ENCODE measurements at places on chromosomes 1 and 21. TPM values are rescaled to one million over a fixed set of nuclear protein-coding genes. Genes with fewer than 3 reads are reported as not detected.

SPRR4 gene
- total RNA-seq, result not detected

GRCh38 chr21:37711286-37711829 is 204.9 kb downstream of the KCNJ6 start:
- H3K4me1 ChIP-seq, result no peaks in the 10 kb centered on the region
- H3K27ac ChIP-seq, result peak overlapping the region; percentile 50
- no peaks in the 10 kb centered on the region for H3K27me3 ChIP-seq
- no peak for DNase-seq

CDCA8 gene
- total RNA-seq, result 0.50 TPM

DNA sequence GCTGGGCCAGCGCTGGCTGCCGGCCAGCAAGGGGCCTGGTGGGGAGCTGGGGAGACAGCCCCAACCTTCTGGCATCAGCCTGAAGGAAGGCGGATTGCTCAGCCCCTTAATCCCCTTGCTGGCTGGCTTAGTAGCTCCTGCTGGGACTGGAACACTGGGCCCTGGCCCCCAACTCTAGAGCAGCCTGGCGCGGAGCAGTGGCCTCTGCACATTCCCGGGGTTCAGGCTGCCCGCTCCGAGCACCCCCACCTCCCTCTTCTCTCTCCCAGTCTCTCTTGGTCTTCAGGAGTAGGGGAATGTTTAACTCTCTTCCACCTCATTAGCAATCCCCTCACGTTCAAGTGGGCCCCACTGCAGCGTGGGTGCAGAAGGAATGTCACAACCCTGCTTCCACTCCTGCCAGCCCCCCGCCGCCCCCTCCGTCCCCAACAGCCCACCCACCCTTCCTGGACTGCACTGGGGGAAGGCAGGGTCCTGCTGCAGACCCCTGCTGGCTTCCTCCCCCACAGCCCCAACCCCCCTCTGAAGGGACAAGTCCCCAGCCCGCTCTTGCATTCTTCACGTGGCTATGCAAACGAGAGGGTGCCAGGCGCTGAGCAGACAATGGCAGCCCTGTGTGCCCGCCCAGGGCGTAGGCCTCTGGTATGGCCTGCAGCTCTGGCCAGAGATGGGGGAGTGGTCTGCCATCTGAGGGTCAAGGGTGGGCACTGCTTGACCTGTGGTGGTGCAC is 980 bp upstream of the CLDN19 start:
- H3K27me3 ChIP-seq, result no peaks in the 10 kb centered on the region
- peaks cover 4% of the 10 kb centered on the region for H3K36me3 ChIP-seq
- H3K4me3 ChIP-seq, result no peak overlapping the region
- H3K4me1 ChIP-seq, result no peaks in the 10 kb centered on the region
- DNase-seq, result no peak

SPRR1B gene
- not detected for total RNA-seq

GRCh38 chr1:58622571-58622970 is 45.5 kb upstream of the TACSTD2 start:
- H3K4me1 ChIP-seq, result peaks cover 15% of the 10 kb centered on the region
- H3K27ac ChIP-seq, result no peak overlapping the region
- DNase-seq, result no peak
- H3K4me3 ChIP-seq, result no peak overlapping the region
- H3K27me3 ChIP-seq, result no peaks in the 10 kb centered on the region

DNA sequence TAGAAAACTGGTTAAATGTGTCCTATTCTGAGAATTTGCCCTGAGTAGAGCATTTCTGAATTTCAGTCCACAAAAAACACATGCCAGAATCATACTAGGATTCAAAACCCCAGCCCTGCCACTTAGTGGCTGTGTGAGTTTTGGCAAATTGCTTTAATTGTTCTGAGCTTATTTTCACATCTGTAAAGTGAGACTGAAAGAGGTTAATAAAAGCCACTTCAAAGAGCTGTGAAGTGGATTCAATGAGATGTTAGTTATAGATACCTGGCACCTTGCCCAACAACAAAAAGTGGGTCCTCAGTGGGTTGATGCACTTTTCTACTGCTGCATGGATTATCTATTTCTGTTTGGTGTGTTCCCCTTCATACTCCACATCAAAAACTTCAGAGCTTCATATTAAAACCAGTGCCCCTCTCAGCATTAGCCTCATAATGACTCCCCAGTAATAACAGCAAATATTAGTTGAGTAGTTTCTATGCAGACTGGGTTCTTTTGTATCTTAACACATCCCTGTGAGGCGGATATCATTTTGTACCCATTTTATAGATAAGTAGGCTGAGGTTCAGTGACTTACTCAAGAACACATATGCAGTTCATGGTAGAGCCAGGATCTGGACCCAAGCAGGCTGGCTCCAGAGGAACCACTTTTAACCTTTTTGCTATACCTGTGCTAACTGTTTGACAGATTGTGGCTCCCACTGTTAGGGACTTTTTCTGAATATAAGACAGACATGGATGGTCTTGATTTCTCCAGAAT is 14.2 kb upstream of the ADORA3 start:
- DNase-seq, result no peak
- H3K27ac ChIP-seq, result no peak overlapping the region
- H3K36me3 ChIP-seq, result no peaks in the 10 kb centered on the region
- no peak overlapping the region for H3K4me3 ChIP-seq

FGR gene
- 3.3 TPM for total RNA-seq

EFNA1 gene
- total RNA-seq, result 39.2 TPM

NPHS2 gene
- total RNA-seq, result not detected

ATF6 gene
- total RNA-seq, result 14.9 TPM

DNA sequence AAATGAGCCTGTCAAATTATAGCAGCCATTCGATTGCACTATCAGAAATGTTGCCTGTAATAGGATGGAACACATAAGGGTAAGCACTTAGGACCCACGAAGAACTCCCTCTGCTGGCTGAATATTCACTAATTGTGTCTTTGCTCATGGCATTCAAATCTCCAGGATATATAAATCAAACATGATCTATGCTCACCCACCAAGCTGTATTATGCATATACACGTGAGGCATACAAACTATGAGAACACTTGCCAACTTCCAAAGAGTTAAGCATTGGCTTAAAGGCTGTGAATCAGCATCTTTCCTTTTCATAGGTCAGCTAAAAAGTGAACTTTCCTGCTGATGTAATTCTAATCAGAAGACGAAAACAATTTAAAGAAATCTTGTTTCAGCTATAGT is 34.5 kb downstream of the TMPRSS15 start:
- no peak for DNase-seq
- H3K4me3 ChIP-seq, result no peak overlapping the region
- no peaks in the 10 kb centered on the region for H3K27me3 ChIP-seq
- H3K27ac ChIP-seq, result no peak overlapping the region
- H3K4me1 ChIP-seq, result no peaks in the 10 kb centered on the region

- H3K27me3 ChIP-seq, result no peaks in the 10 kb centered on the region
- no peak overlapping the region for H3K4me3 ChIP-seq
- no peaks in the 10 kb centered on the region for H3K36me3 ChIP-seq
- no peak overlapping the region for H3K27ac ChIP-seq
- H3K4me1 ChIP-seq, result no peaks in the 10 kb centered on the region
- DNase-seq, result no peak
Observed at GRCh38 chr1:244941121-244941520, 76.8 kb upstream of the HNRNPU start.

DNA sequence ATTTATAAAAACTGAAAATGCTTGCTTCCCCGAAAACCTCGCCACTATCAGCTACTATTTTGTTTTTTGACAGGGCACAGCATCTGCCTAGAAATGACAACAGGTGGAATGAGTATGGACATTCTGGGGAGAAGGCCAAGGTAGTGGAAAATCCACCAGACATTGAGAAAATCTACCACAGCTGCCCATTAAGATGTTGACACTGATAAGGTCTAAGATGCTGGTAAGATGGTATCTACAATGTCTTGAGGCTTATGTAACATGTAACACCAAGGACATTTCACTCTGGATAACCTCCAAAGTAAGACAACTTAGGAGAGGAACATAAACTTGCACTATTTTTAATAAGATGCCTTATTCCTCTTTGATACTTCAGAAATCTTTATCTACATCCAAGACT is 374.2 kb downstream of the PTBP2 start:
- DNase-seq, result no peak
- no peaks in the 10 kb centered on the region for H3K36me3 ChIP-seq
- no peak overlapping the region for H3K27ac ChIP-seq
- no peaks in the 10 kb centered on the region for H3K27me3 ChIP-seq

PRRX1 gene
- total RNA-seq, result 104 TPM

- H3K36me3 ChIP-seq, result no peaks in the 10 kb centered on the region
- peak overlapping the region; percentile 5 for H3K4me3 ChIP-seq
- peaks cover 92% of the 10 kb centered on the region for H3K4me1 ChIP-seq
- H3K27ac ChIP-seq, result peak overlapping the region; percentile 99
- no peaks in the 10 kb centered on the region for H3K27me3 ChIP-seq
Observed at GRCh38 chr1:234722904-234723720, 113.1 kb upstream of the IRF2BP2 start.

DNA sequence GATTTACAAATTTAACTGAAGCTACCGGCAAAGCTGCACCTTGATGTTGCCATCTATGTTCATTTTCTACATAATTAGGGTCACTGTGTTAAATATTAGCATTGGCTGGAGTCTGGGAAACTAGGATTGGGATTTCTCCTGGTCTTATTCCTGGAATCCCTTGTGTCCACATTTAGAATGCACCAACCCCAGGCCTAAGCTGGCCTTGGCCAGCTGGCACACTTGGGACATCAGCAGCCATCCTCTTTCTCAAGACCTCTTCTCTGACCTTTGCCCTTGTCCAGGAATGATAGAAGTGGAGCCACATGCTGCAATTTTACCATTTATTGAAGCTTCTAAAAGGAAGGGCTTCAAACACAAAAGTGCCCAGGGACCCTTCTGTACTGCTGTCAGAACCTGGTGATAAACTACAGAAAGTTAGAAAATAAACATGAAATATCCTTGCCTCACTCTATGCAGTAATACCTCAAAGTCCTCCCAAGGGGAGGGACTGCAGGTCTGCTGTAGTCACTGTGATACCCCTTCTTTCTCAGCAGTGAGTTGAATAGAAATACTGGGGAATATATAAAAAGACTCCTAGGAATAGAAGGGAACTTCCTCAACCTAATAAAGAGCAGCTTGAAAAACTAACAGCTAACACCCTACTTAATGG is 13.7 kb upstream of the PIGC start:
- no peaks in the 10 kb centered on the region for H3K36me3 ChIP-seq
- H3K4me1 ChIP-seq, result no peaks in the 10 kb centered on the region
- no peak overlapping the region for H3K27ac ChIP-seq
- no peak for DNase-seq

DNA sequence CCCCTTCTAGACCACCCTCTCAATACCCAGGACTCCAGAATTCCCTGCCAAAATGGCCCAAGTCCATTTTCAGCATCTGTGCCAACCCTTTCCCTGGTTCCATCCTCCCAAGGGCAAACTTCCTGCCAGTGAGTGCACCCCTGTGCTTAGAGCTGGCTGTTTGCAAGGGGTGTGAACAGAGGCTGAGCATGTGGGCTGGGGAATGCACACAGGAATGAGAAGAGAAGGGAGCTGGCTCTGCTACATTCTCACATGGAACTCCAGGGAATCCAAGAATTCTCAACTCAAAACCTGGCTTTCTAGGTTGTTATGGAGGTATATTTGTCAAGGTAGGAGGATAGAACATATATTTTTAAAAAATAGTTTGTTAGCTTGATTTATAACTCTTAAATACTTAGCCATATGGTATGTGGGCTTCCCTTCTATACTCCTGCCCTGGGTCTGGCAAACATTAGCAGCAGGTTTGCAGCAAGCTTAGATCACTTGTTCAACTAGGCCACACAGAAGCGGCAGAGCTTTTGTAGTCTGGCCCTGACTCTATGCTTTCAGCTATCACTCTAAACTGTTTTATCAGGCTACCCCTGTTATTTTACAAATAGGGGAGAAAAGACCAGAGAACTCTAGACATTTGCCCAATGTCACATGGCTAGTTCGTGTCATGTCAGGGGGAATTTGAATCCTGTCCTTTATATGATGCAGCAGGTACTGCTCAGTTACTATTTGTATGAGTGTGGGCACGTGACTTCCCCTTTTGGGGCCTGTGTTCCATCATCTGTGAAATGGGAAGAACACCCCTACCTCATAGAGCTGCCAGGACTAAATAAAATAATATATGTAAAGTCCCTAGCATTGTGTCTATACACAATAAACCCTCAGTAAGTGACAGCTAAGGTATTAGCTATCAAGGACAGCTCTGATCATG is 8.1 kb upstream of the STMN1 start:
- H3K4me1 ChIP-seq, result no peaks in the 10 kb centered on the region
- H3K27me3 ChIP-seq, result no peaks in the 10 kb centered on the region
- no peak overlapping the region for H3K4me3 ChIP-seq
- DNase-seq, result peak; percentile 52
- H3K36me3 ChIP-seq, result no peaks in the 10 kb centered on the region

- peak overlapping the region; percentile 87 for H3K27ac ChIP-seq
- H3K27me3 ChIP-seq, result no peaks in the 10 kb centered on the region
- peak; percentile 87 for DNase-seq
Observed at GRCh38 chr1:54577612-54578011, 29.6 kb downstream of the ACOT11 start.

GPR161 gene
- total RNA-seq, result 2.0 TPM

GRCh38 chr1:169933984-169934725 is 40.5 kb upstream of the SCYL3 start:
- H3K27ac ChIP-seq, result no peak overlapping the region
- DNase-seq, result no peak
- no peaks in the 10 kb centered on the region for H3K27me3 ChIP-seq
- no peak overlapping the region for H3K4me3 ChIP-seq
- H3K4me1 ChIP-seq, result no peaks in the 10 kb centered on the region

- H3K27ac ChIP-seq, result no peak overlapping the region
- H3K27me3 ChIP-seq, result no peaks in the 10 kb centered on the region
- no peaks in the 10 kb centered on the region for H3K4me1 ChIP-seq
- no peaks in the 10 kb centered on the region for H3K36me3 ChIP-seq
Observed at GRCh38 chr1:76593618-76594017, 273.7 kb upstream of the ST6GALNAC5 start.

- no peak overlapping the region for H3K27ac ChIP-seq
- no peak overlapping the region for H3K4me3 ChIP-seq
- no peaks in the 10 kb centered on the region for H3K4me1 ChIP-seq
Observed at GRCh38 chr1:107250169-107250568, 109.3 kb downstream of the NTNG1 start.

DNA sequence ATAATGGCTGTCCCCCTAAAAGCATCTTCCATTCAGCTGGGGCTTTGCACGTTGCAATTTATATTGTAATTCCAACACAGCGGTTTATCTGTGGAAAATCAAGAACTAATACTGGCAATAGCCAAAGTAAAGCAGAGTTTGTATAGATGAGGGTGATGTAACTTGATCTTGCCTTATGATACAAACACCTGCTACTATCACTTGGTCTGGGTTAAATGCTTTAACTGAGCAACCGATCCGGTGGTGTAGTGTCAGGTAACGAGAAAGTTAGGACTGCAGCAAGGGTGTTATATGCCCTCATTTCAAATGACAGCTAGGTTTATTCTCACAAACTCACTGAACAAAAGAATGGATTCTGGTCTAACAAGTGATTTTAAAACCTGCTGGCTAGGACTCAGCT is 47.3 kb upstream of the PLPPR4 start:
- no peaks in the 10 kb centered on the region for H3K36me3 ChIP-seq
- H3K27ac ChIP-seq, result no peak overlapping the region
- no peak for DNase-seq
- H3K27me3 ChIP-seq, result no peaks in the 10 kb centered on the region
- H3K4me3 ChIP-seq, result no peak overlapping the region
- H3K4me1 ChIP-seq, result no peaks in the 10 kb centered on the region

- no peak overlapping the region for H3K4me3 ChIP-seq
- H3K27me3 ChIP-seq, result no peaks in the 10 kb centered on the region
- H3K36me3 ChIP-seq, result no peaks in the 10 kb centered on the region
- no peaks in the 10 kb centered on the region for H3K4me1 ChIP-seq
- DNase-seq, result no peak
Observed at GRCh38 chr1:12094180-12094579, 31.1 kb downstream of the TNFRSF8 start.

GBP7 gene
- not detected for total RNA-seq

C1orf116 gene
- 0.60 TPM for total RNA-seq

SYT14 gene
- not detected for total RNA-seq

- no peaks in the 10 kb centered on the region for H3K27me3 ChIP-seq
- peak; percentile 12 for DNase-seq
- no peaks in the 10 kb centered on the region for H3K4me1 ChIP-seq
- H3K36me3 ChIP-seq, result no peaks in the 10 kb centered on the region
Observed at GRCh38 chr1:231315887-231316286, 21.8 kb downstream of the EXOC8 start.

All from heart left ventricle (tissue), 16 donors.